Bronchial smooth muscle cell (primary cell): ENCODE measurements at places on chromosomes 13 and 19. TPM values are rescaled to one million over a fixed set of nuclear protein-coding genes. Genes with fewer than 3 reads are reported as not detected.

Gene TMEM59L
- total RNA-seq, result 2.2 and 5.0 TPM in 2 replicates

Gene S1PR5
- under 0.01 and 0.16 TPM in 2 replicates for total RNA-seq

Gene ZSCAN1
- not detected in 2 replicates for total RNA-seq

Gene GAPDHS
- total RNA-seq, result not detected in 2 replicates

Gene PDE4A
- total RNA-seq, result 2.4 and 5.3 TPM in 2 replicates

Gene TUBA3C
- not detected in 2 replicates for total RNA-seq

Gene FCAR
- total RNA-seq, result not detected in 2 replicates

Gene PLEKHF1
- 39.1 and 54.3 TPM in 2 replicates for total RNA-seq

Gene OR7C1
- not detected in 2 replicates for total RNA-seq

Gene C19orf33
- total RNA-seq, result 1.5 and 8.8 TPM in 2 replicates

Gene AXL
- total RNA-seq, result 105 and 126 TPM in 2 replicates

Gene KLHL1
- total RNA-seq, result not detected in 2 replicates

Gene SOX21
- total RNA-seq, result not detected in 2 replicates

Gene ERICH6B
- not detected in 2 replicates for total RNA-seq

Gene LIM2
- total RNA-seq, result not detected in 2 replicates

Gene FAM216B
- total RNA-seq, result not detected in 2 replicates

Gene CELF5
- total RNA-seq, result not detected in 2 replicates

Gene BEST2
- total RNA-seq, result under 0.01 TPM in 2 replicates

Gene DNAAF3
- total RNA-seq, result 0.26 and 0.47 TPM in 2 replicates

Gene CLDND2
- not detected in 2 replicates for total RNA-seq

Gene ZFP28
- total RNA-seq, result 5.3 and 6.0 TPM in 2 replicates

Gene PLIN4
- total RNA-seq, result 0.43 and 2.5 TPM in 2 replicates

Gene MLLT1
- total RNA-seq, result 3.2 and 3.5 TPM in 2 replicates

Gene ACTMAP
- 0.47 and 0.77 TPM in 2 replicates for total RNA-seq

Gene ZNF563
- 5.2 and 5.4 TPM in 2 replicates for total RNA-seq

Gene VSTM2B
- total RNA-seq, result not detected in 2 replicates

Gene MAB21L1
- 0.86 and 3.0 TPM in 2 replicates for total RNA-seq

Gene OR4F17
- not detected in 2 replicates for total RNA-seq

Gene ZGLP1
- total RNA-seq, result 0.16 and 0.17 TPM in 2 replicates

Gene ZNF30
- 3.1 and 3.3 TPM in 2 replicates for total RNA-seq

Gene VSTM1
- not detected in 2 replicates for total RNA-seq

Gene XRCC1
- 10.5 and 17.8 TPM in 2 replicates for total RNA-seq

Gene ZNF554
- 4.0 and 4.1 TPM in 2 replicates for total RNA-seq

Gene ZNF556
- total RNA-seq, result 0.09 TPM in 1 of 2 replicates, not detected in the other

Gene SHISA7
- total RNA-seq, result not detected in 2 replicates

Gene DZIP1
- total RNA-seq, result 26.4 and 31.1 TPM in 2 replicates
